Heart right ventricle (tissue), 16 donors: ENCODE measurements at places on chromosomes 11 and 22. TPM values are rescaled to one million over a fixed set of nuclear protein-coding genes. Genes with fewer than 3 reads are reported as not detected.

TOMM22 gene
- total RNA-seq, result 77.1 TPM

DNA sequence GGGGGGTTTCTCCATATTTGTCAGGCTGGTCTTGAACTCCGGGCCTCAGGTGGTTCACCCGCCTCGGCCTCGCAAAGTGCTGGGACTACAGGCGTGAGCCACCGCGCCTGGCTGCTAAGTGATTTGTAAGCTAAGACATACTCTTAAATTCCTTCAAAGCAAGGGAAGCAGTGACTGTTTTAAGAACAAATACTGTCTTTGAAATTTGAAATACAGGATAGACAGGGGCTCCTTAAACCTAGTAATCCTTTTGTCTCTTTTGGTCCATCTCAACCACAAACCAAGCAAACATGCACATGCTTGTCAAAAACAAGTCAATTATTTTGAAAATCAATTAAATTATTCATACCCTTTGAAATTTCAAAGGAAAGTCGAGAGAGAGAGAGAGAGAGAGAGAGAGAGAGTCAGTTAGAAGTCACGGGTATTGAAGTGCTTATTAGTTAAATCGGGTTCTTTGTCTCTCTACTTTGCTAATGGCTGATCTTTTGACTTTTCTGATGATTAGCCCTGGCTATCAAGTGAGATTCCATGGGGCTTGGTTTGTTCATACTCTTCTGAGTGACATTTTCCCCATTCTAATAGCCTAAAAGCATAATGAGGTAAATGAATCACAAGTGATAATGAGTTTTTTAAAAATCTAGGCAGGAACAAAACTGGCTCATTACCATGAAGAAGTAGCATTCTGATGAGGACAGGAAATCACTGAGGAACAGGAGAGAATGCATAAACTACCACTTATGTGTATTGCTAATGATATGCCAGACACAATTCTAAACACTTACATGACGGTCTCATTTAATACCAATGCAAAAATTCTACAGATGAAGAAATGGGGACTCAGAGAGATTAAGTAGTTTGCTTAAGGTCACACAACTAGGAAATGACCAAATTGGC lies 48.0 kb downstream of the MCHR1 start:
- no peaks in the 10 kb centered on the region for H3K36me3 ChIP-seq
- no peaks in the 10 kb centered on the region for H3K27me3 ChIP-seq
- H3K4me1 ChIP-seq, result no peaks in the 10 kb centered on the region
- no peak for DNase-seq

C11orf65 gene
- 1.1 TPM for total RNA-seq

- no peaks in the 10 kb centered on the region for H3K36me3 ChIP-seq
- peaks cover 43% of the 10 kb centered on the region for H3K27me3 ChIP-seq
- peaks cover 4% of the 10 kb centered on the region for H3K4me1 ChIP-seq
- H3K27ac ChIP-seq, result no peak overlapping the region
These were observed 440.1 kb downstream of the MIAT start for GRCh38 chr22:27097506-27097905.

EIF3M gene
- 136 TPM for total RNA-seq
